Right atrium auricular region (tissue), 2 donors: ENCODE measurements at places on chromosomes 3 and 15.
A peak's percentile ranks its signal among the peaks of the same experiment; 100 is the strongest.

DNA sequence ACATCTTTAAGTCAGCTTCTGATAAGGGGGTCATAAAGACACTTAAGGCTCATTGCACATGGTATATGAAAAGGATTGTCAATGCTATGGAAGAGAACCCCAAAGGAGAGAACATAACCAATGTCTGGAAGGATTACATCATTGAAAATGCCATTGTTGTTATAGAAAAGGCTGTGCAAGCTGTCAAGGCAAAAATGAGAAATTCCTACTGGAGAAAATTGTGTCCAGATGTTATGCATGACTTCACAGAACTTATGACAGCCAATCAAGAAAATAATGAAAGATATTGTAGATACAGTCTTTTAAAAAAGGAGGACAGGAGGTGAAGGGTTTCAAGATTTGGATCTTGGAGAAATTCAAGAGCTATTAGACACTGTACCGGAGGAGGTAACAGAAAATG lies 96.3 kb upstream of the MBNL1 start:
- no peaks in the 10 kb centered on the region for H3K27me3 ChIP-seq
- H3K4me3 ChIP-seq, result no peak overlapping the region
- H3K36me3 ChIP-seq, result no peaks in the 10 kb centered on the region
- H3K27ac ChIP-seq, result no peak overlapping the region

DNA sequence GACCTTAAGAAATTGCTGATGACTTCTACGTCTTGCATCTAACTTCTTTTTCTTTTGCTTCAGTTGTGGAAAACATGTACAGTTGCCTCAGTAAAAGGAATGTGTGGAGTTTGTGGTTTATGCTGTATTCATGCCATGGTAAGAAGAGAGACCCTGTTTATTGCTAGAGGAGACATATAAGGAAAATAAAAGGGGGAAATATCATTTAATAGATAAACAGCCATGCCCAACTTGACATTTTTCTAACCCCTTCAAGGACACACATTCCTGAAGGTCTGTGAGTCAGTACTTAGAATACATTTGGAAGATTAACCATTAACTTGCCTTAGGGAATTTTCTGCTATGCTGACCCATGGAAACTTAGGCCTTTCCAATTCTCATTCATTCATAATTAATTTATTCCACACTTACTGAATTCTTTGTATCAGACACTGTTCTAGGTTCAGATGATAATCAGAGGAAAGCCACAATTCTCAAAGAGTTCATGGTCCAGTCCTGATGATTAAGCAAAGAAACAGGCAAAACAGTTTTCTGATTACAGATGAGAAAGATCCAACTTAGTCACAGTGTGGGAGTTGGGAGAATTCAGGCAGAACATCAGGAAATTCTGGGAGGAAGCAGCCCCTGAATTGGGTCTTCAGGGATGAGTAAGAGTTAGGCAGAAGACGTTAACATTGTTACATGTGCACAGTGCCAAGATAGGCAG lies 329.8 kb upstream of the RASGRP1 start:
- no peaks in the 10 kb centered on the region for H3K36me3 ChIP-seq
- H3K27ac ChIP-seq, result no peak overlapping the region
- no peaks in the 10 kb centered on the region for H3K27me3 ChIP-seq

DNA sequence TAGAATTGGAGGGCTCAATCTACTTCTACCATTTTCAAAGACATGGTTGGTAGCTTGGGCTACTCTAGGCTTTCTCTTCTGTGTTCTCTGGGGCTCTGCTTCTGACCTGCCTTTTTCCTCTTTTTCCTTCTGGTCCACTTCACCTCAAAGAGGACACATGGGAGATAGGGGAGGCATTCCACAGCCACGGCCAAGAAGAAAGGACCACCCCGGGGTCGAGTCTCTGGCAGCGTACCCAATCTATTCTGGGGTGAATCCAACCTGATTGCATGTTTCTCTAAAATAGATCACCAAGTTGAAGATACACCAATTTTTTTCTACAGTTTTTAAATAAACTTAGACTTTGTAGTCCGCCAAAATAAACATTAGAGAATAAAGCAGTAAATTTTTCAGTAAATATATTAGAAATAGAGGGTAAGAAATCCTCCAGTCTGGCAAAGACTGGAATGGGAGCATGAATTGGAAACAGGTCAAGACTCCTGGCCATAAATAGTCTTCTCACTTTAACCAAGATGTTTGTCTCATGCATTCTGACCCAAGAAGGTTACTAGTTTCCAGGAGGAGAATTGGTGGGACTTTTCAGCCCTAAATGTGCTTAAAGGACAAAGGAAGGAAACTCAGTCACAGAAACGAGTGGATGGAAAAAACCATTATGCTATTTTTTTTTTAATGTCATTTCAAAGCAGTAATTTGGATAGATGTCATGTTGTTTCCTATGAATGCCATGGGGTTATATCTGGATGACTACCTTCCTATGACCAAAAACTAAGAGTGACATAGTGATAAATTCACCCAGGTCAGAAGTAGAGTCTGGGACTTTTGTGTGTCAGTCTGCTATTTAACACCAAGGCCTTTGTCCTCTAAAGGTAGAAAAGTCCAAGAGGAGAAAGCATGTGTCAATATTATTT lies 71.3 kb upstream of the PHLDB2 start:
- peaks cover 26% of the 10 kb centered on the region for H3K4me1 ChIP-seq
- H3K36me3 ChIP-seq, result no peaks in the 10 kb centered on the region
- no peaks in the 10 kb centered on the region for H3K27me3 ChIP-seq
- H3K4me3 ChIP-seq, result no peak overlapping the region
- DNase-seq, result no peak

DNA sequence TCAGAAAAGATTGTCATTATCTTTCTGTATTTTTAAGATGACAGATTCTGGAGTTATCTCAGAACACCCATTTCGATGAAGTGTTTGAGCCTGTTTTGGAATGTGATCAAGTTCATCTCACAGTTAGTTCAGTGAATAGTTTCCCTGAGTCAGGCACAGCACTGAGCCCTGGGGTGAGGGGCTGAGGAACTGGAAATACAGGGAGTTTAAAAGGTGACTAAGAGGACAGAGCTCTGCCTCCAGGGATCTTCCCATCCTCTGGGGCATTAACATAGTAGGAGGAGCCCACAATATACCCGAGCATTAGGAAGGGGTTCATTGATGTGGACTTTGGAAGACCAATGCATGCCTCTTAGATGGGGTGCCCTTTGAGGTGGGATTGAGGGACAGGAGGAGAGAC lies 355.1 kb downstream of the CLSTN2 start:
- no peaks in the 10 kb centered on the region for H3K36me3 ChIP-seq
- H3K27ac ChIP-seq, result no peak overlapping the region
- no peak for DNase-seq
- peaks cover 14% of the 10 kb centered on the region for H3K4me1 ChIP-seq
- no peak overlapping the region for H3K4me3 ChIP-seq

DNA sequence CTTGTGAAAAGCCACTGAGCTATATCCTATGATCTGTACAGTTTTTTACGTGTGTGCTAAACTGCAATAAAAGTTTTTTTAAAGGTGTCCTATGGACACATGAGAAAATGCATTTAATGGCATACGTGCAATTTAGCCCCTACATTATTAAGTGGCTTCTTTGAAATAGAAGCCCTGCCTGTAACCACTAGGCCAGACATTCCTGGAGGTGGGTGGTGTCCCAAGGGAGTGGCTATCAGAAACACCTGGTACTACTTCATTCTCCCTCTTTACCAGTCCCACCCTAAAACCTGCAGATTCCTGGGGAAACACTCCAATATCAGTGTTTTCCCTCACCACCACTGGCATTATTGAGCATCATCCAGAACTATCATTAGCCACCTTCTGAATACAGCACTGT lies 100.0 kb downstream of the OXNAD1 start:
- no peak overlapping the region for H3K4me3 ChIP-seq
- H3K27me3 ChIP-seq, result no peaks in the 10 kb centered on the region
- H3K36me3 ChIP-seq, result peaks cover 4% of the 10 kb centered on the region
- no peak for DNase-seq

DNA sequence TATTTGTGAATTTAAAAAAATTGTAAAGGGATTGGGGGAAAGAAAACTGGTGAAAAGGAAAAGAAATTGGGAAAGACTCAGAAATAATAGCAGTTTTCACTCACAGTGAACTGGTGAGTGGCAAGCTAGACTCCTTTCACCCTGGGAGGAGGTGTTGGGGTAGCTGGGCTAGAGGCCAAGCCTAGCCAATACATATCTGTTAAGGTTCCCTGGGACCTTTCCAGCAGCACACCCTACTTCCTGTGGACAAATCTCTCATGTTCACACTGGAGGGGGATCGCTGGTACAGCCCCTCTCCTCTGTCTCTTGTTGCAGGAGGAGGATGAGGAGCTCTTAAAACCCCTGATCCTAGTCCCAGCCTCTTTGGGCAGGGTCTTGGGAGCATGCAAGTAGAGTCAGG lies 3.7 kb upstream of the RPP25 start:
- no peak overlapping the region for H3K27ac ChIP-seq
- no peaks in the 10 kb centered on the region for H3K27me3 ChIP-seq
- no peaks in the 10 kb centered on the region for H3K36me3 ChIP-seq
- H3K4me3 ChIP-seq, result no peak overlapping the region

GRCh38 chr3:17686613-17687012 lies 55.8 kb downstream of the TBC1D5 start:
- H3K36me3 ChIP-seq, result no peaks in the 10 kb centered on the region
- H3K4me1 ChIP-seq, result no peaks in the 10 kb centered on the region
- H3K4me3 ChIP-seq, result no peak overlapping the region
- H3K27ac ChIP-seq, result no peak overlapping the region
- DNase-seq, result no peak
- no peaks in the 10 kb centered on the region for H3K27me3 ChIP-seq

DNA sequence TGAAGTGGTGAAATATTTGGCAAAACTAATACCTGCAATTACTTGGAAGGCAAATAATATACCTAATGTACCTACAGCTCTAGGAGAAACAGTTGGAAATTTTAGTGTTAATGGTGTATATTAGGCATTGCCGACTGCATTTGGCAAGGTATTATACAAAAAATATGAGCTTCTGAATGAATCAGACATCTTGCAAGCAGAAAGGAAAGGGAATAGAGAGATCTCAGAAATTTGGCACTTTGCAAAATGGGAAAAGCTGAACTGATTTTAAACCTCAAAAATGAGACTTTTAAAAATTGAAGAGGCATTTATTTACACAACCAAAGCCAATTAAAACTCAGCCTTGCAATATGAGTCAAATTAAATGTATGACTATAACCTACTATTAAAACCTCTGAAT lies 40.2 kb upstream of the C15orf61 start:
- H3K4me1 ChIP-seq, result no peaks in the 10 kb centered on the region
- no peak overlapping the region for H3K27ac ChIP-seq
- no peak for DNase-seq
- H3K4me3 ChIP-seq, result no peak overlapping the region

DNA sequence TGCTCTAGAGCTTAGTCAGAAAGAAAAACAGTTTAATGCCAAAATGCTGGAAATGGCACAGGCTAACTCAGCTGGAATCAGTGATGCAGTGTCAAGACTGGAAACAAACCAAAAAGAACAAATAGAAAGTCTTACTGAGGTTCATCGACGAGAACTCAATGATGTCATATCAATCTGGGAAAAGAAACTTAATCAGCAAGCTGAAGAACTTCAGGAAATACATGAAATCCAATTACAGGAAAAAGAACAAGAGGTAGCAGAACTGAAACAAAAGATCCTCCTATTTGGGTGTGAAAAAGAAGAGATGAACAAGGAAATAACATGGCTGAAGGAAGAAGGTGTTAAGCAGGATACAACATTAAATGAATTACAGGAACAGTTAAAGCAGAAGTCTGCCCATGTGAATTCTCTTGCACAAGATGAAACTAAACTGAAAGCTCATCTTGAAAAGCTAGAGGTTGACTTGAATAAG lies 150.5 kb upstream of the LRRFIP2 start:
- H3K27me3 ChIP-seq, result no peaks in the 10 kb centered on the region
- H3K36me3 ChIP-seq, result peaks cover 42% of the 10 kb centered on the region
- H3K4me3 ChIP-seq, result no peak overlapping the region
- peak overlapping the region; percentile 27 for H3K27ac ChIP-seq

DNA sequence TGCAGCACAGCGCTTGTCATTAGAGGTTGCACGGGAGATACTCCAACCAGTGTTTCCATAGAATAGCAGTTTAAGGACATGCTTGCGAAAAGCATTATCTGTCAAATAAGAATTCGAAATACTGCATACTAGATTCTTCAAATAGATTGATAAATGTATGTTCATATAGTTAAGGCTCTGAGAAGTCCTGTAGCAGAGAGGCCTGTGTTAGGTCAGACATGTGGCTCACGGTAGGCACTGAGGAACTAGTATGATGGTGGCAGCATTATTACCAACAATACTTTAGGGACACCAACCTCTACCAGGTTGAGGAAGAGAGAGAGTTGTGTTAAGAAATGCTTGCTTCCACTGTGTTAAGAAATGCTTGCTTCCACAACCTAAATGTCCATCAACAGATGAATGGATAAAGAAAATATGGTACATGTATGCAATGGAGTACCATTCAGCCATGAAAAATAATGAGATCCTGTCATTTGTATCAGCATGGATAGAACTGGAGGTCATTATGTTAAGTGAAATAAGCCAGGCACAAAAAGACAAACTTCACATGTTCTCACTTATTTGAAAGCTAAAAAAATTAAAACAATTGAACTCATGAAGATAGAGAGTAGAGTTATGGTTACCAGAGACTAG lies 14.9 kb downstream of the MTMR14 start:
- peaks cover 94% of the 10 kb centered on the region for H3K36me3 ChIP-seq
- no peak overlapping the region for H3K27ac ChIP-seq
- H3K4me3 ChIP-seq, result no peak overlapping the region
- DNase-seq, result no peak

GRCh38 chr15:70504299-70504951 lies 258.9 kb downstream of the UACA start:
- no peak overlapping the region for H3K4me3 ChIP-seq
- H3K27me3 ChIP-seq, result no peaks in the 10 kb centered on the region
- H3K4me1 ChIP-seq, result no peaks in the 10 kb centered on the region
- no peak overlapping the region for H3K27ac ChIP-seq
- H3K36me3 ChIP-seq, result no peaks in the 10 kb centered on the region
- DNase-seq, result peak; percentile 73

DNA sequence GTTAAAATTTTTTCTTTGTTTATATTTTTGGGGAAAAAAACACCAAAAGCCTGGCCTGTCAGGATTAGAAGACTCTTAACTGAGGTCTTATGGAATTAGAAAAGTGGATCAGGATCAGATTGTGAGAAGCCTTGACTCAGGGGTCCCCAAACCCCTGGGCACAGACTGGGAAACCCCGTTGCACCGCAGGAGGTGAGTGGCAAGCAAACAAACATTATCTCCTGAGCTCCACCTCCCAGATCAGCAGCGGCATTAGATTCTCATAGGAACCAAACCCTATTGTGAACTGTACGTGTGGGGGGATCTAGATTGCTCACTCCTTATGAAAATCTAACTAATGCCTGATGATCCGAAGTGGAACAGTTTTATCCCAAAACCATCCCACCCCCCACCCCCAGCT lies 117.2 kb downstream of the TCF12 start:
- no peaks in the 10 kb centered on the region for H3K27me3 ChIP-seq
- no peak overlapping the region for H3K4me3 ChIP-seq
- DNase-seq, result no peak
- no peaks in the 10 kb centered on the region for H3K4me1 ChIP-seq
